ENCODE measurements at places on chromosomes 16 and 17.

DNA sequence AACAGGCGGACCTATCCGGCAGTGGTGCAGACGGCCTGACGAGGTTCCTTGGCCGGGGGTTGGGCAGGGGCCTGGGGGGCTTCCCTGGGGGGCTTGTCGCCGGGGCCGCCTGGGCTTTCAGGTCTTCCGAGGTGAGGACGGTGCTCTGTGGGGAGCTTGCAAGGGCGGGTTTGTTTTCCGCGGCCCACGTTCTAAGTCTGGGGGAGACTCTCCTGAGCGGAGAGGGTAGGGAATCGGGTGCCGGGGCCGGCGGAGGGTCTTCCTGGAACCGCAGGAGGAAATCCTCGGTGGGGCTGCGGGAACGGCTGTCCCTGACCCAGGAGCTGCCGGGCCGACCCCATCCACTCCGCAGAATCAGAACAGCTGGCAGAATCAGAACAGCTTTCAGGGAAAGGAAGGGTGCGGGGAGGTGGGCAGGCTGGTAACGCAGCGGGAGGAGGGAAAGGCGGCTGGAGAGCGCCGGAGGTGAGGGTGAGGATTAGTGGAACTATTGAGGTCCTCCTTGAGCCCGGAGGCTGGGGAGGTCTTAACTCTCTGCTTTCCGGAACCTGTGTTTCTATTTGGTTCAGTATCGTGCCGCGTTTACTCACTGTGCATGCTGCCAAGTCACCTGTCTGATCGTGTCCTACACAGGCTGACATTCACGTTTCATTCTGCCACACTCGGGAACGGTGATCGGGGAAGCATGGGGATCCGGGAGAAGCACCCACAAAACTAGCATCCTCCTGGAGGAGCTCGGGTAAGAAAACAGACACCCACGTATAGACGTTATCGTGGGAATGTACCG, 28.9 kb downstream of the CPSF4L start:
- peak; percentile 19 for DNase-seq

- no peak for DNase-seq
Observed at GRCh38 chr16:87234601-87235000, 82.6 kb downstream of the C16orf95 start.

DNA sequence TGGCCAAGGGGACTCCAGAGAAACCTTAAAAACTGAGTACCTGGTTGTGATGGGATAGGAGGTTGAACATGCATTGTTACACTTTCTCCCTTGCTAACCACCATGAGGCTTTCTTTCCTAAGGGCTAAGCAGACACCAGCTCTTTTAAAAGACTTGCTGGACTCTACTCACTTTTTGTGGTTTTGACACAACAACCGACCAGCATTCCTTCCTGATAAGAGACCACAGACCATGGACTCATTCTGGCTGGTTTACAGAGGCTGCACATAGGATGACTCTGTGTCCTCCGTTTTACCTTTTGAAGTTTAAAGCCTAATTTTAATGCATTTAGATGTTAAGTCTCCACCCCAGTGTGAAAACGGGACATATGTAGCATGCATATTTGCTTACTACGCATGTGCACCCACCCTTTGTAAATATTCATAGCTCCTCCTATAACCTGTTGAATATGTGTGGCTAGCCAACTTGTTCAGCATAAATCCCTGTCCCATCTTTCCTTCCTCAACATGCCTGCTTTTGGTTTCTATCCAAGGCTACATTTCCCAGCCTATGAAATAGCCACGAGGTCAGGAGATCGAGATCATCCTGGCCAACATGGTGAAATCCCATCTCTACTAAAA, 475.9 kb downstream of the GRIN2A start:
- no peak for DNase-seq

DNA sequence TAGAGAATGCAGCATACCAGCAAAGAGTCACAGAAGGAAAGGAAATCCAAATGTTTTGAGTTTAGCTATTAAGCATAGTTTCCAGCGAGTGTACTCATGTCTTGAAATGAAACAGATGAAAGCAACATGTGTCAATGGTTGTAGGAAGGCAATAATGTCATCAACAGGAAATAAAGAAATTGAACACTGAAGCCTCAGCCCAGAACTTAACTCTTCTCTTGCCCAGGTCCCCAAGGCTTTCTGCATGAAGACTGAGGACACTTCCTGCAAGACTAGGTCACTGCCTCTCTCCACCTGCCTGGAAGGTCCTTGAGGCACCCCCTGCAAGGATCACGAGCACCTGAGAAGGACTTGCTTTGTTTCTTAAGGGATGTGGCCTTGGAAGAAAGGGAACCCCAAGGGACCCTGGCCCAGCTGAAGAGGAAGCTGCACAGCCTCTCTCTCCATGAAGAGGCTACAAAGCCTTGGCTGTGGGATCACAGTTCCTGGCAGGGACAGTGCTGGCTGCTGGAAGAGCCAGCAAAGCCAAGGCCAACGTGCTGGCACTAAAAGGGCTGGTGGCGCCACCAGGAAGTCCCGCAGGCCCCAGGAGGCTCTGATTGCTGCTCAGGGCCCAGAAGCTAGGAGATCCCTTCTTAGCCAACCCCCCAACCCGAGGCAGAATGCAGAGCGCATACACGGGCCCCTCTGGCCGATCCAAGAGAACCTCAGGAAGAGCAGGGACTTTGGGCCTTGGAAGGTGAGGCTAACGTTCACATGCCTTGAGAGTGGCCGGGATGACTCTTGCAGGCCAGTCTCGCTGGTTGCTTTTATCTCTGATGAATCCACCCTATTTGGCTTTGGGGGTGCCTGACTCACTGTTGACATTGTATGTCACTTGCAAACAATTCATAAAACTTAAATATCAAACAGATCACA, 23.4 kb upstream of the AXIN2 start:
- no peak for DNase-seq

- no peak for DNase-seq
Observed at GRCh38 chr16:23768581-23768980, 13.8 kb downstream of the CHP2 start.

DNA sequence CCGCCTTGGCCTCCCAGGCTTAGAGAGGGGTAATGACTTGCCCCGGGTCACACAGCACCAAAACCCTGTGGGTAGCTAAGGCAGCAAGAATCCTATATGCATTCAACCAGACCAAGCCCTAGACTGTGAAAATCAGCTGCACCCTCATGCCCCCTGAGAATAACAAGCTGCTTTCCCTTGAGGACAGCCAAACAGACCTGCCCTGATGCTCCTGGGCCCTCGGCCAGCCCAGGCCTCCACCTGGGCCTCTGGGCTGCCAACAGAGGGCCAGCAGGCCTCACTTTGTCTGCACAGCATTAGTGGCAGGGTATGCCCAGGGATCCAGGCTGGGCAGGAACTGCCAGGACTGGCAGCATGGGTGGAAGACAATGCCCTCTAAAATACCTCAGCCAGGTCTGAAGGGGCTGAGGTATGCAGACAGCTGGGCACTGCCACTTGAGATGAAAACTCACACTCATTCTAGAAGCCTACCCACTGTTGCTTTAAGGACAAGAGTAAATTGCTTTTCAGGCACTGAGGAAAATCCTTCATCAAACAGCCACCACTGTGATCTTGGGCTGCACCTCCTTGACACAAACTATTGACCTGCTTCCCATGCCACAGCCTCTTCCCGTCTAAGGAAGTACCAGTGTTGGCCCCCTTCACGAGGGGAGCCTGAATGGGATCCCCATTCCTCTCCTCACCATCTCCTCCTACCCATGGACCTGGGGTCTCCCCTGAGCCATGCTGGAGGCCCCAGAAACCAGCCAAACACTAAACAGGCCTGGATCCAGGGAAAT, 8.8 kb downstream of the ST3GAL2 start:
- DNase-seq = no peak
